ENCODE measurements at places on chromosomes 3 and 15. TPM values are rescaled to one million over a fixed set of nuclear protein-coding genes. Genes with fewer than 3 reads are reported as not detected.

The EIF2A gene
- total RNA-seq, result 136 TPM

The RASGRP1 gene
- 106 TPM for total RNA-seq

GRCh38 chr3:136283627-136284026, 33.5 kb downstream of the PCCB start:
- no peak overlapping the region for H3K27ac ChIP-seq
- H3K4me1 ChIP-seq, result peaks cover 5% of the 10 kb centered on the region
- peaks cover 63% of the 10 kb centered on the region for H3K36me3 ChIP-seq
- no peak overlapping the region for H3K4me3 ChIP-seq

DNA sequence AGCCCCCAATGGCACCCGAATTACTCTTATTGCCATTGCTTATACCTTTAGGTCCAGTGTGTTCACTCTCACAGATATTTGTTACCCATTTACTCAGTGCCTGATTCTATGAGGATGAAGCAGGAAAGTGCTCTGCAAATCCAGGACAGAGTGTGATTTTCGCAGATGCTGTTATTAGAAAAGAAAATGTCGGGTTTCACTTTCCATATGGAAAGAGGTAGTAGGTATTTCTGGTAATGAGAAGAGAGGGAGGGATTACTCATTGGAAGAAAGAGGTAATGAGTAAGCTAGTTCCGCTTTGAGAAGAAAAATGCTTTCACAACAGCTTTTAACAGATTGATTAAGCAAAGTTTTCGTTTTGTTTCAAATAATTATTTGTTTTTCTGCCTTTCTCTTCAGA, 336.3 kb upstream of the CFAP20DC start:
- H3K4me3 ChIP-seq, result no peak overlapping the region
- DNase-seq, result peak; percentile 6
- H3K27me3 ChIP-seq, result no peaks in the 10 kb centered on the region
- H3K27ac ChIP-seq, result peak overlapping the region; percentile 99
- H3K4me1 ChIP-seq, result peaks cover 87% of the 10 kb centered on the region
- H3K36me3 ChIP-seq, result peaks cover 21% of the 10 kb centered on the region

DNA sequence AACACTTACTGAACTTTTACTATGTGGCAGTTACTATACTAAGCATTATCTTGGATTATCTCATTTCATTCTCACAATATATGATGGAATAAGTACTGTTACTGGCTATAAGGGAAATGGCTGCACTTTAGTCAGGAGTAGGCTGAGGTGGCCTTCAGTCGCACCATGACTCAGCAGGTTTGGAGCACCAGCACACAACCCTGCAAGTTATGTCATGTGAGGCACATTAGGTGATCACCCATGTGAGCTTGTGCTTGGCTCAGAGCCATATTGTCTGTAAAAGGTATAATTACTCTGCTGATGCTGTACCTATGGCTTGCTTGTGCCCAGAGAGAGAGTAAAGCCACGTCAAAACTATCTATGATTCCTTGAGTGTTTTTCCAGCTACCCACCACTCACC, 54.1 kb upstream of the TIPARP start:
- no peak overlapping the region for H3K4me3 ChIP-seq
- no peak overlapping the region for H3K27ac ChIP-seq
- no peaks in the 10 kb centered on the region for H3K27me3 ChIP-seq
- H3K4me1 ChIP-seq, result peaks cover 18% of the 10 kb centered on the region

- H3K36me3 ChIP-seq, result no peaks in the 10 kb centered on the region
- H3K27me3 ChIP-seq, result peaks cover 6% of the 10 kb centered on the region
- DNase-seq, result no peak
- no peaks in the 10 kb centered on the region for H3K4me1 ChIP-seq
- no peak overlapping the region for H3K27ac ChIP-seq
Measured at GRCh38 chr3:124854009-124854408, 33.2 kb downstream of the ITGB5 start.

The CYP8B1 gene
- total RNA-seq, result not detected

Measured in activated CD8-positive, alpha-beta T cell treated with anti-CD3 and anti-CD28 coated beads for 36 hours (primary cell).